ENCODE measurements at places on chromosomes 12 and 14.

GRCh38 chr14:34325493-34325892 lies 136.5 kb downstream of the SPTSSA start:
- no peak for DNase-seq

DNA sequence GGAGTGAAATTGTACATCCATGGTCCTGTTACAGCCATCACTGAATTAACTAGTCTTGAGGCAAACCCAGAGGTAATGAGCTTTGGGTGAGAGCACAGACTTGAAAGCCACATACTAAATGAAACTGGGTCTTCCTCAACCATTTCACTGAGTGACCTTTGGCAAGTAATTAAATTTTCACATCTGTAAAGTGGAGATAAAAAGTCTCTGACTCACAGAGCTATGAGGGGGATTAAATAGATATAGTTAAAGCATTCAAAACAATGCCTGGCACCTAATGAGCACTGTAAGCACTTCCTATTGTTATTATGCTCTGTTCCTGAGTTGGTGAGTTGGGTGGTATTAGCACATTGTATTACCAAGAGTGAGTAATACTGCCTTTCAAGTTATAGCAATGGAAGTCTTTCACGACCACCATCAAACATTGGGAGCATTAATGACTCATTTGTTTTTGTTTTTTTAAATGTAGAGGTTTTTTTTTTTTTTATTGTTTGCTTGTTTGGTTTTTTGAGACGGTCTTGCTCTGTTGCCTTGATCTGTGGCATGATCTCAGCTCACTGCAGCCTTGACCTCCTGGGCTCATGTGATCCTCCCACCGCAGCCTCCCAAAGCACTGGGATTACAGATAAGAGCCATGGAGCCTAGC lies 12.5 kb upstream of the STRN3 start:
- DNase-seq = no peak

DNA sequence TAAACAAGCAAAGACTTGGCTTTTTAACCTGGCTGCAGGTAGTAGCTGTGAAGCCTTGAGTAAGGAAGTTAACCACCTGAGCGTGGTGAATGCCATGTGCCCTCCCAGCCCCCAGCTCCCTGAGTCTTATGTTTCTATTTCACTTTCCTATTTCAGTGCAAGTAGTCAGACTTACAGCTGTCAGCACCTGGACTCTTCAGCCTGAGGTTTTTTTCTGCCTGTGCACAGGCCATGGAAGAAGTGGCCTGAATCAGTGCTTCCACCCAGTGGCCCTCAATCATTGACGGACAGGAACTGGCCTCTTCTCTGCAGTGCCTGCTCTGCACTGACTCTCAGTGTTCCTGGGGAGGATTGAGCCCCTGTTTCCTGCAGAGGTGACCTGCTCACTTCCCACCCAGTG lies 796.4 kb downstream of the MED13L start:
- no peak for DNase-seq

GRCh38 chr14:95157048-95157326 lies 342 bp downstream of the DICER1 start:
- DNase-seq = no peak

DNA sequence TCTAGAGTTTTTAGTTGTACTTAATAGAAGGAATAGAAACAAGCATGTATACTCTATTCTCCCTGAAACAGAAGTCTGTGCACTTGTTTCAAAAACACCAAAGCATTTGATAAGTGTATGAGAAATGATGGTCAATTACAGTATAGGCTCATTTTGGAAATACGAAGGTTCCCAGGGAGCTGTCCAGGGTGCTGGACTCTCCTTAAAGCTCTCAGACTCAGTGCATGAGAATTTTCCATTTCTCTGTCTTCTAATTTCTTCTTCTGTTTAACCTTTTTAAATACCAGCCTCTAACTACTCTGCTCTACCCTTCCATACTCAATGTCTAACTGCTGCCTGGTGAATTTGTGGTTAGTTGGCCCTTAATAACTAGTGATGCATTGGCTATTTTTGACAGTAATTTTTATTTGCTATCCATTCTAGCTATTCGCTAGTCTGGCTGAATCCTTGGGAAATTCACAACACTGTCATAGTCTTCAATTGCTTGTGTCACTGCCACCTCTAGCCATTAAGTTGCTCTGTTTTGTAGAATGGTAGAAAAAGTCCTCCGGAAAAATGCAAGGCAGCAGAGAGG lies 229.2 kb downstream of the NRXN3 start:
- DNase-seq = peak; percentile 49

- no peak for DNase-seq
Observed at GRCh38 chr14:45199230-45199629, 53.8 kb downstream of the MIS18BP1 start.

GRCh38 chr12:113397497-113398197 lies 6.0 kb downstream of the SDS start:
- no peak for DNase-seq

GRCh38 chr14:44279357-44279756 lies 227.7 kb downstream of the FSCB start:
- no peak for DNase-seq

DNA sequence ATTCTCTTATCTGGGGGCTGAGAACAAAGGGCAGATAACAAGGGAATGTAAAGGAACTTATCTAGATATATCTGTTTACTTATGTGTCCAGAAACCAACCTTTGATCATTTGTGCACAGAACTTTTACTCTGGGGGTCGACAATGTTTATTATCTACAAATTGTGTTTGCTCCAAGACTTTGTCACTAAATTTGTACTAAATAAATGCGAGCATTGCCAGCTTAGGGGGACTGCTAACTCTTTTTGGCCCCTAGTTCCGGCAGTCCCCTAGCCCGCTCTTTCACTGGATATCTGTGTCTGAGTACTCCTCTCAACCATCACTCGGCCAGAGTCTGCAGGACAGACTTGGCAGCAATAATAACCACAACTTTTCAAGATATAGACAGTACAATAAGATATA lies 88.2 kb downstream of the FSCB start:
- no peak for DNase-seq

Measured in renal pelvis (tissue), 12 donors.